ENCODE measurements at places on chromosomes 16 and 17. TPM values are rescaled to one million over a fixed set of nuclear protein-coding genes. Genes with fewer than 3 reads are reported as not detected.

Gene KCNAB3
- total RNA-seq, result 6.0 TPM

Gene XYLT2
- total RNA-seq, result 27.6 TPM

Gene CLDN7
- not detected for total RNA-seq

- no peak for DNase-seq
Observed at GRCh38 chr16:53781023-53781605, 77.2 kb downstream of the FTO start.

DNA sequence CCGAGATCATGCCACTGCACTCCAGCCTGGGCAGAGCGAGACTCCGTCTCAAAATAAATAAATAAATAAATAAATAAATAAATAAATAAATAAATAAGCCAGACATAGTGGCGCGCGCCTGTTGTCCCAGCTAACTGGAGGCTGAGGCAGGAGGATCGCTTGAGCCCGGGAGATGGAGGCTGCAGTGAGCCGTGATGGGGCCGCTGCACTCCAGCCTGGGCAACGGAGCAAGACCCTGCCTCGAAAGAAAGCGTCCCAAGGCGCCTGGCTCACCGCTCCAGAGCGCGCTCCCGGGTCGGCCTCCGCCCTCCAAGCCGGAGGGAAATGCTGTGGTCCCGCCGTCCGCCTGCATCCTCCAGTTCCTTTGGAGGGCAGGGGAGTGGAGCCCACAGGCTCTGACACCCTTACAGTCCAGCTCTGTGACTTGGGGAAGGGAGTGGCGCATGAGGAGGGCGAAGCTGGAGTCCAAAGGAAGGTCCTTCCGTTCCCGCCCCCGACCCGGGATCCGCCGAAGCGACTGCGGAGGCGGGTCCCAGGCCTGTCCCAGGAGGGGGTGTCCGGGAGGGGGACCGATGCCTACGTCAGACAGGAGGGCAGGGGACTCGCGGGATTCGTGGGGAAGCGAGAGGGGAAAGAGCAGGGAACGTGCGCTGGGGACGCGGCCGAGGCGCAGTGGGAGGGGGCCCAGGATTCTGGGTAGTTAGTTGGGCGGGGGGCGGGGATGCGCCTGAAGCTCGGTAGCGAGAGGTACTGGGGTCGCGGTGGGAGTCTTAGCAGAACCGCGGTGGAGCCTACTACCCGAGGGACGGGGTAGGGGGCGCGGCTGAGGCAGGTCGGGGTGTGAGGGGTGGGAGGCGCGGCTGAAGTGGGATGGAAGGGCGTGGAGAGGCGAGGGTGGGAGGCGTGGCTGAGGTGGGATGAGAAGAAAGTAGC, 8.4 kb upstream of the TRPV2 start:
- DNase-seq, result no peak

GRCh38 chr17:48125829-48126531, 18.4 kb downstream of the SNX11 start:
- no peak for DNase-seq

DNA sequence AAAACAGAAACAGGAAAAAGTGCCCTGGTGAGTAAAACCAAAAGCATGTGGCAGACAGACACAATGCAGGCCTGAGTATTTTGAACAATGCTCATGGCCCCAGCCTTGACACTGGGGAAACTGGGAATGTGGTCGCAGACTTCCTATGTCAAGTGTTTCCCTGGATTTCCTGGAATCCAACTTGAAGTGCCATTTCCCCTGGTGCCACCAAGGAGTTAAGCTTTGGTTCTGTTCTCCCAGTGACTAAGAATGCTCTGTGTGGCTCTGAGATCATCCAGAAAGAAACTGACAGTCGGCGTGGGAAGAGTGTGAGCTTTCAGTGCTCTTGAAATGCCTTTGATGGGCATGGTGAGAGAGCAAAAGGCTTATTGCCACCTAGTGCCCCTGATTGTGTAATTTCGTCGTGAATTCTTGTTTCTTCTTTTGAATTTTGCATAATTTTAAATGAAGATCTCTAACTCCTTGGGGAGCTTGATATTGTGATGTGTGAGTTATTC, 96.0 kb downstream of the YPEL2 start:
- no peak for DNase-seq

DNA sequence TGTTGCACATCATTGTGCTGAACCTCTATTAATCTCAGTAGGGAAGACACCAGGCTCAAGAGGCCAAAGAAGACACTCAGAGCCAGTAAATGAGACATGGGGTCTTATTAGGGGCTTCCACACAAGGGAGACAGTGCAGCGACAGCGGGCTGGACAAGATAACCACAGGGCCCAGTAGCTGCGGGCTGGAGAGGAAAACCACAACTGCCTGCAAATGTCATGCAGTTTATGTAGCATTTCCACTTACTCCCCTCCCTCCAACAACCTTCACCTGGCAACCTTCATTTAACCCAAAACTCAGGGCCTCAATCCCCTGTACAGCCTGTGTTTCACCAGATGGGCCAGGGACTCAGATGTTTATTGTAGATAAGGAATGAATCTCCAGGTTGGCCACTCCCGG, 185.6 kb downstream of the UTP18 start:
- DNase-seq, result no peak

DNA sequence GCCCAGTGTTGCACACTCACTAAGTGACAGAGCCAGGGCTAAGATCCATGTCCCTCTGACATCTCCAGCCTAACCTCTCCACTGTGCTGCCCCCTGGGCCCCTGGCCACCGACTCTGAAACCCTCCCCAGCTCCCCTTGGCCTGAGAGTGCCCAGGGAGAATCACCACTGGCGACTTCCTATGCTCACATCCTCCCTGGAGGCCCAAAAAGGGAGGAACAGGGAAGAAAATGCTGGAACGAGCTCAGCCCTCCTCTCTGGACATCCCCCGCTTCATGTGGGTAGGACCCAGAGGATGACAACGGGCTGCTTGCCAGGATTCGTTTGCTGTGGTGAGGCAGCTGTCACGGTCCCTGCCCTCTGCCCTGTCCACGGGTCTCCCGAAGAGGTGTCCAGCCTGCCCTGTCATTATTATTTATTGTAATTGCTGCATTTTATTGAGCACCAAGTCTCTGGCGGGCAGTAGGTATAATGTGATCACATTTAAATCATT, 153.5 kb upstream of the RPL38 start:
- DNase-seq, result no peak

GRCh38 chr16:3838600-3839401, 41.7 kb downstream of the CREBBP start:
- DNase-seq, result no peak

DNA sequence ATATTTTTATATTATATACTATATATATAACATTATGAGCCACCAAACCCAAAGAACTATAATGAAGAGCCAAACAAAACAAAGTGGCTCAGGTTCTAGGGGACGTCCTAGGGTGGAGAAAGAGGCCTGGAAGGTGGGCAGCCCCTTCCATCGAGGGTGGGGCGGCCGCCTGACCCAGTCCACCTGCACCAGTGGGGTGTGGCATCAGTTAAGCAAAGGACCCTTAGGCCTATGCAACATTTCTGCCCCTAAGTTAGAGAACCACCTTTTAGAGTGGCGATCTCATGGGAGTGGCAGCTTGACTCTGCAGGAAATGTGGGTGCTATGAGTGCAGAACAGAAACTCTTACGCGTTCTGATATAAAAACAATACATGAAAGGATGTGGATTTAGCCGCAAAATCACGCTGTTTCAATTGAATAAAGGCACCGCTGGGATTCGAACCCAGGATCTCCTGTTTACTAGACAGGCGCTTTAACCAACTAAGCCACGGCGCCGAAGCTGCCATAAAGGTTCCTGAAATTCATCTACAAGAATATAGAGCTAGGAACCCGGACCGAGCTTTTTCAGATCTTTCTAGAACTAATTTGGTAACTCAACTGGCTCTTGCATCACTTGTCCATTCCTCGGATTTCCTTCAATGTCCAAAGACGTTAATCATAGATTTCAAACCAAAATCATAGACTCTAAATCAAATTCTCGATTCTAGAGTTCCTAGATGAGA, 15.6 kb upstream of the AURKB start:
- DNase-seq, result peak; percentile 54

DNA sequence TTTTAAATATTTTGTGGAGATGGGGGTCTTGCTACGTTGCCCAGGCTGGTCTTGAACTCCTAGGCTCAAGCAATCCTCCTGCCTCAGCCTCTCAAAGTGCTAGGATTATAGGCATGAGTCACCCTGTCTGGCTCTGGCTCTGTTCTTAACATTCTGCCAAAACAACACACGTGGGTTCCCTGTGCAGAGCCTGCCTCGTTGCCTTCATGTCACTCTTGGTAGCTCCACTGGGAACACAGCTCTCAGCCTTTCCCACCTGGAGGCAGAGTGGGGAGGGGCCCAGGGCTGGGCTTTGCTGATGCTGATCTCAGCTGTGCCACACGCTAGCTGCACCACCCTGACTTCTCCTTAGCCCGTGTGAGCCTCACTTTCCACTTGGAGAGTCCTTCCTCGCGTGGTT, 19.3 kb downstream of the CRISPLD2 start:
- DNase-seq, result no peak

Gene PPP1R27
- total RNA-seq, result not detected

Gene TMIGD1
- total RNA-seq, result not detected

Gene CDRT15L2
- not detected for total RNA-seq

DNA sequence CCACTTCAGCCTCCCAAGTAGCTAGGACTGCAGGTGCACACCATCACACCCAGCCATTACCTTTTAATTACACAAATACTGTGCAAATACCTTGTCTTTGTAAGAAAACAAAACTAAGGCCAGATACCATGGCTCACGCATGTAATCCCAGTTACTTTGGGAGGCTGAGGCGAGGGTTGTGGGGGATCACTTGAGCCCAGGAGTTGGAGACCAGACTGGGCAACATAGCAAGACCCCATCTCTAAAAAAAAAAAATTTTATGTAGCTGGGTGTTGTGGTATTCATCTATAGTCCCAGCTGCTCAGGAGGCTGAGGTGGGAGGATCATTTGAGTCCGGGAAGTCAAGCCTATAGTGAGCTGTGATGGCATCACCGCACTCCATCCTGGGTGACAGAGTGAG, 151.6 kb downstream of the CLEC16A start:
- DNase-seq, result no peak

- no peak for DNase-seq
Observed at GRCh38 chr16:49658531-49658930, 197.4 kb downstream of the ZNF423 start.

Gene ZMYND15
- 0.66 TPM for total RNA-seq

Gene TEX19
- not detected for total RNA-seq

Gene BCKDK
- total RNA-seq, result 44.4 TPM

Gene AOC3
- total RNA-seq, result 54.4 TPM

DNA sequence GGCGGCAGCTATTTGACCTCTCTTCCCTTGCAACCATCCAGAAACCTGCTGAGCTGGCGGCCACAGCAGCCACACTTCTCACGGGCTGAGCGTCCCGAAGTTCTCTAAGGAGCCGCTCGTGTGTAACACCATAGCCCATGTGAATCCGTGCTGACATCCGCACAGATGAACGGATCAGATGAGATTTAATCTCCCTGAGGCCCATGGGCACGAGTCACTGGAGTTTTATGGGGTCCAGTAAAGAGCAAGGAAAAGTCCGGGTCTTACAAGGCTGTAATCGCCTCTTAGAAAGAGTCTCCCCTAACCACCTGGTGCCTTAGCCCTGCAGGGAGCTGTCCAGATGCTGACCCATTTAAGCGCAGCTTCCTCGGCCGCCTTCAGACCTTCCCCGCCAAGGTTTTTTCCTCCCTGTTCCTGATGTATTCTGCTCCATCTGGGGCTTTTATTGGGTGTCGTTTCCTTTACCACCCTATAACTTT, 5.5 kb upstream of the CACNG5 start:
- no peak for DNase-seq

Gene KRT9
- not detected for total RNA-seq

- DNase-seq, result no peak
Observed at GRCh38 chr17:67492251-67492740, 115.2 kb downstream of the PITPNC1 start.

DNA sequence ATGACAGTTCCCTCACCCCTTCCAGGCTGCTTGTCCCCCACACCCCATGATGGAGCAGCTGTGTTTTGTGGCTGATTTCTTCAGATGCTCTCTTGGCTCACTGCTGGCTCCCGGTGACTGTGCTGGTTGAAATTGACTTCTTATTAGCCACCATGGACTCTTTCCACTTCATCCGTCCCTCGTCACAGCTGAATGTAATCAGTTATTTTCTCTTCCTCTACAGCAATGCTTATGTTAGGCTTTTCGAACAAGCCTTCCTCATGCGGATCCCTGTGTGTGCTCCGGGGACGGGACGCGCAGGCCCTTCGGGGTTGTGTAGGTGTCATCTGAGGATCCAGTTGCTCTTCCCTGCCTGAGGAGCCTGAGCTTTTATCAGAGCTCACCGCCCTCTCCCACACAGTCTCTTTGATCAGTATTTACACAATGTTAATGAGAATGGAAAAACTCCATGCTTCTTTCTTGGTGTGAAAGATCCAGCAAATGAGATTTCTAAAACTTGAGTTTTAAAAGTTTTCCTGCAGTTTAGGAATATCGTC, 87.5 kb downstream of the RPTOR start:
- DNase-seq, result no peak

Gene TMEM235
- total RNA-seq, result not detected

- DNase-seq, result no peak
Observed at GRCh38 chr16:84446596-84447392, 57.7 kb downstream of the MEAK7 start.

DNA sequence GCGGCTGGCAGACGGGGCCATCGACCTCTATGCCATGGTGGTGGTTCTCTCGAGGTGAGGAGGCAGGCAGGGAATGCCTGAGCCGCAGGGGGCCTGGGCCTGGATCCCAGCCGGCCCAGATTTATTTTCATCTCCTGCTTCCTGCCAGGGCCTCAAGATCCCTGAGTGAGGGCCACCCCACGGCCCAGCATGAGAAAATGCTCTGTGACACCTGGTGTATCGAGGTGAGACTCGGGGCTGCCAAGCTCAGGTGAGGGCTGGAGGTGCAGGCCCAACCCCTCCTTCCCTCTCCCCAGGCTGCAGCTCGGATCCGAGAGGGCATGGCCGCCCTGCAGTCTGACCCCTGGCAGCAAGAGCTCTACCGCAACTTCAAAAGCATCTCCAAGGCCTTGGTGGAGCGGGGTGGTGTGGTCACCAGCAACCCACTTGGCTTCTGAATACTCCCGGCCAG, 4.9 kb downstream of the ACADVL start:
- DNase-seq, result no peak

- no peak for DNase-seq
Observed at GRCh38 chr16:67246756-67247191, 507 bp downstream of the FHOD1 start.

Gene C17orf107
- 1.3 TPM for total RNA-seq

DNA sequence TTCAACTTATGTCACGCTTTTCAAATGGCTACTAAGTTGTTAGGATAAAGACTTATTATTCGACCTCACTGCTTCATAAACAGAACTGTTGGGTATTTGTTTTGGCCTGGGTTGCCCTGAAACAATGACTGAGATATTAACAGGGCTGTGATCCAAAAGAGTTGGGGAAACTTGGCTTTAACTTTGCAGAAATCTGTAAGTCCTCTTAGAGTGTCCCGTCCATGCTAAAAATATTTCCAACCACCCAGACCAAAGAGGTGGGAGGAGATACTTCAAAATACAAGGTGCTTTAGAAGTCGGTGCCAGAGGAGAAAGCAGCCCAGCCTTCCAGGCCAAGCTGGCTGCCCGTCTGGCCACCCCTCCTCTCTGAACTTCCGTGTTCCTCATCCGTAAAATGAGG, 16.1 kb upstream of the SPATA32 start:
- DNase-seq, result no peak

Measured in tibial nerve (tissue), 4 donors.